ENCODE measurements at places on chromosomes 5 and 9.

GRCh38 chr9:78397454-78397853 lies 100.5 kb downstream of the PSAT1 start:
- DNase-seq: no peak

GRCh38 chr9:138100711-138101350 lies 223.2 kb downstream of the CACNA1B start:
- DNase-seq: peak; percentile 76

- DNase-seq: no peak
Measured at GRCh38 chr9:119366909-119367682, 2.1 kb downstream of the BRINP1 start.

DNA sequence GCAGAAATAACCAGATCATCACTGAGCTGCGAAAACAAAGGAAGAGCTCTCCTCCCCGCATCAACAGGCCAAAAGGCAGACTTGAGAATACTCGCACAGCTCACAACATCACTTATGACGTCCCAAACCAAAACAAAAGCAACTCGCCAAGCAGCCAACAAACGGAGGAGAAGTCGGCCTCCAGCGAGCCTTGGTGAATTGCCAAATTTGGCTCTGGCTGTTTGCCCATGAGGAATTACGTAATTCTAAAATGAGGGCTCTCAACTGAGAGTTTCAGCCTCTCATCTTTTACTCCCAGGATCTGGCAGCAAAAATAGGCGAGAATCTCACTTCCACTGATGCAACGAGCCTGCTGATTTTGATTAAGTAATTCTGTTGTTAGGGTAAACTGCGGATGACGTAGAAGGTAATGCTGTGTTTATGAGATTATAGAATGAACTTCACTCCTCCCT lies 51.7 kb upstream of the SEMA6A start:
- DNase-seq: peak; percentile 86

GRCh38 chr5:127061956-127062355 lies 11.3 kb downstream of the C5orf63 start:
- no peak for DNase-seq

DNA sequence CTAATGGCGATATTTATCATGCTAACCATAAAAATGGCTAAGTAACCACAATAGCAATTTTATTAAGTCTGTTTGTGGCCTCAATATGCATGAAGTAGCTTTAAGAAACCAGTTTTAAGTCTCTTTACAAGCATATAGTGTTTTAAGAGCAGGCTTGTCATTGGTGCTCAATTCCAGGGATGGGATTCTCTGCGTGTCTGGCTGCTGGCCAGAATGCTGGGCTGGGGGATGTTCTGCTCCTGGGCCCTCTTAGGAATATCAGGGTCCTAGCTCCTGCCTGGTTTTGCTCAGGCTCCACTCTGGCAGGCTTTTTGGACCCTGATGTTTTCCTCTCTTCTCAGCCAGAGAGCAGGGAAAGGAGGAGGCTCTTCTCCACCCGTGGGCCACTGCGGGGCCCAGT lies 127.2 kb downstream of the PDE8B start:
- no peak for DNase-seq

DNA sequence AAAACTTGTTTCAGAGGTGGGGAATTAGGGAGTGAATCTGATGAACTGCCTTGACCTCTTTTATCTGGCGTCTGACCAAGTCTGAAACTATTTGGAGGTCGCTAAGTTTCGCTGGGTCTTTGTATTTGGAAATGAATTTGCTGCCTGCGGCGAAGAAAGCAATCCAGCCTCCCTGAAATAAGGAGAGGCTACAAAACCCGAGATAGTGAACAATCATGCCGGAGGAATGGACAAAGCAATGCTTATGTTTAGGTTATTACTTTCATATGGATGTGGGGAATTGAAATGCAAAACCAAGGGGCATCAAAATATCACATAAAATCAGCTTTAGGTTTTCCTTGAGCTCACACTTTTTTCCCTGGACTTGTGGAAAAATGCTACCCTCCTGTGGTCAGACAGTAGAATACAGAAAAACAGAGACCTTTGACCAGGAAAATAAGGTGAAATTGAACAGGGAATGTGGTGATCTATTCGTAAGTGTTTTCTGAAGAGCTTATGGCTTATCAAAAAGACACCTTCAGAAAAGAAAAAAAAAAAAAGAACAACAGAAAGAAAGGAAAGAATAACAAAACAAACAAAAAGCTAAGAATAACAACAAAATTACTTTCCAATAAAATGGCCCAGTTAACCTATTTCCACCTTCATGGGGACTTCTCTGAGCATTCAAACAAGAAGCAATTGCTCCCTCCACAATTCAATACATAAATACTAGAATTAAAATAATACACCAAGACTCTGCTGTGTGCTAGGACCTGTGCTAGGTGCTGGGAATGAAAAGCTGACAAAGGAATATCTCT lies 68.6 kb upstream of the DPYSL3 start:
- no peak for DNase-seq

DNA sequence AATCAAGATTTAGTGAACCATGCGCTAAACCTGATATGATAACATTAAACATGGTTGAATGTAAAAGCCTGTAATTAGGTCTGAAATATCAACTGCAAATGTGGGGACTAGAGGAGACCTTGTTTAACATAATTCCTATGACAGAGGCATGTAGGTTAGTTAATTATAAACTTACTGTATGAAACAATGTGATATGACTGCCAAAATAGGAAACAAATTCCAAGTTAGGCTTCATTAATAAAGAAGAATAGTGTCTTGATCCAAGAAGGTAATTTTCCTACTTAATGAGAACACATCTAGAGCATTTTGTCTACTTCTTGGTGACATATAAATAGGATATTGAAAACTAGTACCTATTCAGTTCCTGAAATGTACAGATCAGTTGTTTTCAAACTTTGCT lies 136.2 kb upstream of the TARS1 start:
- no peak for DNase-seq

DNA sequence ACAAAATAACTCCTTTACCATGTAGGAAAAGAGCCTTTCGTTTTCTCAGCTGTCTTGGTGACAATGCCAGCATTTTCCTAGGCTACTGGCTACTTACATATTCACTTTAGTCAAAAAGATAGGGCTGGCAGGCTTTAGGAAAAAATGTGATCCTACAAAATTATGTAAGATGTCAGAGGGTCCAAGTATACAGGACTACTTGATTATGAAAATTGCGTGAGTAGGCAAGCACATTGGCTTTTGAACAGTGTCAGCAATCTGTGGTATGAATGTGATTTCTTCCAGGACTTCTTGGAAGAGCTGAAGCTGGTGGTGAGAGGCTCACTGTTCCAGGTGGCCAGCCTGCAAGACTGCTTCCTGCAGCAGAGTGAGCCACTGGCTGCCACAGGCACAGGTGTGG lies 22.8 kb downstream of the THBS4 start:
- no peak for DNase-seq

GRCh38 chr5:102781786-102782185 lies 26.7 kb downstream of the PAM start:
- no peak for DNase-seq
